ENCODE measurements at places on chromosomes 13 and 19. TPM values are rescaled to one million over a fixed set of nuclear protein-coding genes. Genes with fewer than 3 reads are reported as not detected.

- H3K36me3 ChIP-seq = no peaks in the 10 kb centered on the region
- peaks cover 3% of the 10 kb centered on the region for H3K27me3 ChIP-seq
- no peak for DNase-seq
- H3K4me3 ChIP-seq = no peak overlapping the region
Observed at GRCh38 chr13:77377016-77377415, 50.1 kb upstream of the MYCBP2 start.

DNA sequence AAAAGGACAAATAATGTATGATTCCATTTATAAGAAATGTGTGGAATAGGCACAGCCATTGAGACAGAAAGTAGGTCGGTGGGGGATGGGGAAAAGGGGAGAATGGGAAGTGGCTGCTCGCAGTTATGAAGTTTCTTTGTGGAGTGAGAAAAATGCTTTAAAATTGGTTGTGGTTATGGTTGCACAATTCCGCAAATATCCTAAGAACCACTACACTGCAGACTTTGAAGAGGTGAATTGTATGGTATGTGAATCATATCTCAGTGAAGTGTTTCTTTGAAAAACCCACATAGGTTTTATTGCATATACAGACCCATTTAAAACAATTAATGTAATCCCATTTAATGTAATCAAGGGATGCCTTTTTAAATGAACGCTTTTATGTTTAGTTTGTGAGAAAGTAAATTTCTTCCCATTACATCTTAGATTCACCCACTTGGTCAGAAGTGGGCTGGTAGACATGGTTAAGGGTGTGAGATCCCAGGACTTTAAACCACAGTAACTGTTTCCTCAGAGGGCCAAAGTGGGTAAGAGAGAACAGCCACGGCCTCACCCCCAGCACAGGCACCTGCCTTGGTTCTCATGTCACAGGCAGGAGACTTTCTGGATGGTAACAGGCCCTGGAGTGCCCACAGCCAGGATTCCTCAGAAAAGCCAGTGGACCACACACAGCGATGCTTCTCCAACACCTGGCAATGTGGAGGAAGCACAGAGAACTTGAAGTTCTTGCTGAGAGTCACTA, 119.3 kb upstream of the GJB6 start:
- H3K27ac ChIP-seq = no peak overlapping the region
- peaks cover 8% of the 10 kb centered on the region for H3K27me3 ChIP-seq
- no peaks in the 10 kb centered on the region for H3K36me3 ChIP-seq

DNA sequence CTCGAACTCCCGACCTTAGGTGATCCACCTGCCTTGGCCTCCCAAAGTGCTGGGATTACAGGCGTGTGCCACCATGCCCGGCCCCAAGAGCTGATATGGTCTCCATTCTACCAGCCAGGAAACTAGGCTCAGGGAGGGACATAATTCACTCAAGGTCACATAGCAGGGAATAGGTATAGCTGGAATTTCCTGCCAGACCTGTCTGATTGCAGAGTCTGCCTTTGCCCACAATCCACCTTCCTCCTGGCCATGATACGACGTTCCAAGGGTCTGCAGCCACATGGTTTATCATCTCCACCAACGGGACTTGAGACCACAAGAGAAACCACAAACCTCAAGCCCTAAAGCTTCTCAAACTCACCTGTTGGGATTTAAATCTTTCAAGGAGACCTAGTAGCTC, 32.0 kb downstream of the ZNRF4 start:
- H3K27ac ChIP-seq = no peak overlapping the region
- H3K4me1 ChIP-seq = no peaks in the 10 kb centered on the region
- peak; percentile 39 for DNase-seq
- H3K27me3 ChIP-seq = peaks cover 36% of the 10 kb centered on the region
- no peaks in the 10 kb centered on the region for H3K36me3 ChIP-seq

The SUPT5H gene
- 91.2 TPM for total RNA-seq

- no peaks in the 10 kb centered on the region for H3K27me3 ChIP-seq
- DNase-seq = no peak
- peak overlapping the region; percentile 73 for H3K27ac ChIP-seq
- no peak overlapping the region for H3K4me3 ChIP-seq
- H3K4me1 ChIP-seq = peaks cover 43% of the 10 kb centered on the region
Observed at GRCh38 chr13:30301827-30302226, 5.5 kb downstream of the KATNAL1 start.

- no peaks in the 10 kb centered on the region for H3K27me3 ChIP-seq
- H3K4me1 ChIP-seq = peaks cover 23% of the 10 kb centered on the region
- no peak overlapping the region for H3K4me3 ChIP-seq
- DNase-seq = no peak
- no peak overlapping the region for H3K27ac ChIP-seq
- peaks cover 5% of the 10 kb centered on the region for H3K36me3 ChIP-seq
Observed at GRCh38 chr13:41833201-41833600, 127.7 kb downstream of the VWA8 start.

- no peaks in the 10 kb centered on the region for H3K36me3 ChIP-seq
- H3K27me3 ChIP-seq = peaks cover 44% of the 10 kb centered on the region
- H3K4me3 ChIP-seq = no peak overlapping the region
- H3K27ac ChIP-seq = no peak overlapping the region
Observed at GRCh38 chr19:17874758-17875135, 3.0 kb downstream of the SLC5A5 start.

DNA sequence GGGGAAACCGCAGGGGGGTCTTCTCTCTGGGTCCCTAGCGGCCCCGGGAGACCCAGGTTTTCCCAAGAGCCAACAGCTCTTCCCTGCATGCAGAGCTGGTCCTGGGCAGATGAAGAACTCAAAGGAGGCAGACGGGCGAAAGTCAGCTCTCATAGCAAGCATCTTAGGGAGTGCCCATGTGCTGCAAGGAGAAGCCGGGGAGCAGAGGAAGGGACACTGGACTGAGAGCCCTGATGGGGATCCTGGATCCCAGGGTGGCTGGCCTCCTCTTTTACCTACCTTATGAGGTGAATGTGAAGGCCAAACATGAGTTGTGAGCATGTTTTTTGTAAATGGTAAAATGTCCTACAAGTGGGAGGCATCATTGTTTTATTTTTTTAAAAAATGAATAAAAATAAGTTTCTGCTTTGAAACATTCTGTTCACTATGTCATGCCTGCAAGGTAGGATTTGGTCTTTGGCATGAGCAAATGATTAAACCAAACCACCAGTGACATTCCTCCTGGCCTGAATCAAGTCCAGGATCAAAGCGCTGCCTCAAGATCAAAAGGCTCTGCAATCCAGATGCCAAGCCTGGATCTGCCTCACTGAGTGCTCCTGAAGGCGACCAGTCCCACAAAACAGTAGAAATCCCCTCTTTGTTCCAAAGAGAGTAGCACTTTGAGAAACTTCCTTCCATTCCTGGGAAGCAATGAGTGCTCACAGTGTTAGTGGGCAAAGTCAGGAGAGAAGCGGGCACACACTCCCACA, 92.2 kb upstream of the SERP2 start:
- H3K4me1 ChIP-seq = peaks cover 10% of the 10 kb centered on the region
- H3K27ac ChIP-seq = no peak overlapping the region
- DNase-seq = no peak
- no peaks in the 10 kb centered on the region for H3K36me3 ChIP-seq
- no peak overlapping the region for H3K4me3 ChIP-seq

The ZNF331 gene
- total RNA-seq = 25.0 TPM

DNA sequence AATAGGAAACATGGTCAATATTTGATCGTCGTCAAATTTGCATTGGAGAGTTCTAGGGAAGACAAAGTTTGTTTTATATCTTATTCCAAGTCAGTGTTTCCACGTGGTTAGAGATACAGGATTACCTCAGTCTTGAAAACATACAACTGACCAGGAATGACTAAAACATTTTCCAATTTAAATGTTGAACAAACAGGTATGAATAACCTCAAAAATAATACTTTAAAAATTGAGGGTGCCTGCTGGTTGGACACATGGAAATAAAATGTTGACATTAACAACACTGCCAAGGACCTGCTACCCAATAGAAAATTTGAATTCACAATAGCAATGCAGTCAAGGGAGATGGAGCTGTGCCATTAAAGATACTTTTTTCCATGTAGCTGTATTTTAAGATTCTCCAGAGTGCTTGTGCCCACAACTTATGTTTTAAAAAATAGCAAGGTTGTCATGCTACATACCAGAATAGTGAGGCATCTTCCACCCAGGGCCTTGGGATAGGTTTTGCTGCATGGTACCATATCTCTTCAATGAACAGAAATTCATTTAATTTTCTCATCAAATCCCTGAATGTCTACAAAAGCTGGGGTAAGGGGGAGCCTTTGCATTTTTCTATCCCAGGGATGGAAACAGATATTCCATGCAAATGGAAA, 260.8 kb downstream of the EFNB2 start:
- no peaks in the 10 kb centered on the region for H3K27me3 ChIP-seq
- H3K4me1 ChIP-seq = peaks cover 26% of the 10 kb centered on the region
- H3K27ac ChIP-seq = peak overlapping the region; percentile 67
- H3K36me3 ChIP-seq = no peaks in the 10 kb centered on the region
- no peak for DNase-seq

The HIPK4 gene
- total RNA-seq = 0.36 TPM

The KLC3 gene
- total RNA-seq = 0.72 TPM

- H3K36me3 ChIP-seq = no peaks in the 10 kb centered on the region
- H3K27ac ChIP-seq = no peak overlapping the region
- no peaks in the 10 kb centered on the region for H3K27me3 ChIP-seq
- H3K4me3 ChIP-seq = no peak overlapping the region
- H3K4me1 ChIP-seq = no peaks in the 10 kb centered on the region
Observed at GRCh38 chr13:91381371-91381770, 17.1 kb upstream of the GPC5 start.

DNA sequence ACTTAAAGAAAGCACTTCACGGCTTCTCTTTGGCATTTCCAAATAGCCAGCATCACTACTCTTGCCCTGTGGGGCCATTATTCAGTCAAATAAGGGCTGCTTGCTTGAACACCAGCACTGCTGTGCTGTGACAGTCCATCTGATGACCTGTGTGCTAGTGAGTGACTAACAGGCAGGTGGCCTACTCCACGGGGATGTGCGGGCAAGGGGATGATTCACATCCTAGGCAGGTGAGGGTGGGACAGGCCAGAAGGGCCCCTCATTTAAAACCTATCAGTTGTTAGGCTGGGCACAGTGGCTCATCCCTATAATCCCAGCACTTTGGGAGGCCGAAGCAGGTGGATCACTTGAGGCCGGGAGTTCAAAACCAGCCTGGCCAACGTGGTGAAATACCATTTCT, 8.2 kb downstream of the CCNE1 start:
- H3K27me3 ChIP-seq = no peaks in the 10 kb centered on the region
- no peak overlapping the region for H3K4me3 ChIP-seq
- peak; percentile 3 for DNase-seq
- H3K36me3 ChIP-seq = peaks cover 35% of the 10 kb centered on the region

- H3K36me3 ChIP-seq = no peaks in the 10 kb centered on the region
- H3K27ac ChIP-seq = no peak overlapping the region
- no peak overlapping the region for H3K4me3 ChIP-seq
- peak; percentile 54 for DNase-seq
Observed at GRCh38 chr19:49136771-49137171, 17.4 kb downstream of the PPFIA3 start.

DNA sequence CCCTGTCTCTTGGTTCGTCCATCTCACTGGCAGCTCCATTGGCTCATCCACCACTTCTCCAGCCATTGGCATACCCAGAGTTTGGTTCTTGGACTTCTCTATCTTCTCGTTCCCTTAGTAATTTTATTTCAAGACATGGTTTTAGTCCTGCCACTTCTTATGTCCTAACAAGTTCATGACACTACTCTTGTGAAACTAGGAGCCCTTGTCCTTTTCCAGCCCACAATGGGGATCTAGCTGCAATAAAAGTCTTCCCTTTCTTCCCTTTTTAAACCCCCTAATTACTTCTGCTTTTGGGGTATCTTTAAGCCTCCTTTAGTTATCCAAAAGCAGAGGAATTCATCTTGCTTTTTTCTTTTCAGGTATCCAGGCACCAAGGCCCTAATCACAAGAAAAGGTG, 2.9 kb upstream of the RCBTB2 start:
- H3K27ac ChIP-seq = no peak overlapping the region
- H3K27me3 ChIP-seq = no peaks in the 10 kb centered on the region
- no peak for DNase-seq

DNA sequence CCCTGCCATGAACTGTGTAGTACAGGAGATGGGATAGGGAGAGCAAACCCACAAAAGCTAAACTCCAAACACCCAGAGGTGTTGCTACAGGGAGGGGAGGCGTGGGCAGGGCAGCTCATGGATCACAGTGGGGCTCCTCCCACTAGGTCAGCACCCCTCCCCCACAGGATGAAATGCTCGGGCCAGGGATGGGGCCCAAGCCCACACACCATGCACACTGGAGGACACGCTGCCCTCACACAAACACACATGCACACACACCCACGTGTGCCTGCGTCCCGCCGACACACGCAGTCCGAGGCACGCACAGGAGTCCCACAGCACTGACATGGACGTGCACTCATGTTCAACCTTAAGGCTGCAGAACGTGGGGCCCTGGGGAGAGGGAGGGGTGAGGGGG, 6.0 kb upstream of the CCNP start:
- no peak overlapping the region for H3K27ac ChIP-seq
- DNase-seq = no peak
- H3K4me3 ChIP-seq = no peak overlapping the region
- H3K27me3 ChIP-seq = peaks cover under 1% of the 10 kb centered on the region
- H3K4me1 ChIP-seq = peaks cover 15% of the 10 kb centered on the region

GRCh38 chr19:11230621-11231386, 8.6 kb upstream of the ANGPTL8 start:
- no peak overlapping the region for H3K27ac ChIP-seq
- peak; percentile 43 for DNase-seq
- H3K4me3 ChIP-seq = no peak overlapping the region
- H3K36me3 ChIP-seq = peaks cover 12% of the 10 kb centered on the region
- no peaks in the 10 kb centered on the region for H3K4me1 ChIP-seq

The BBC3 gene
- 26.8 TPM for total RNA-seq

GRCh38 chr19:28686756-28687155, 526.2 kb downstream of the UQCRFS1 start:
- H3K27me3 ChIP-seq = no peaks in the 10 kb centered on the region
- H3K4me1 ChIP-seq = no peaks in the 10 kb centered on the region
- no peak overlapping the region for H3K27ac ChIP-seq
- H3K4me3 ChIP-seq = no peak overlapping the region
- H3K36me3 ChIP-seq = no peaks in the 10 kb centered on the region
- DNase-seq = no peak

The DAND5 gene
- not detected for total RNA-seq

The UPK1A gene
- total RNA-seq = not detected

- DNase-seq = peak; percentile 60
- peaks cover 3% of the 10 kb centered on the region for H3K36me3 ChIP-seq
- no peaks in the 10 kb centered on the region for H3K27me3 ChIP-seq
Observed at GRCh38 chr19:3691372-3691716, 8.9 kb downstream of the PIP5K1C start.

- H3K4me1 ChIP-seq = no peaks in the 10 kb centered on the region
- DNase-seq = no peak
- peaks cover 5% of the 10 kb centered on the region for H3K36me3 ChIP-seq
Observed at GRCh38 chr13:44451651-44452050, 78.0 kb downstream of the SERP2 start.

- H3K27me3 ChIP-seq = no peaks in the 10 kb centered on the region
Observed at GRCh38 chr19:32203161-32203560, 142.2 kb upstream of the ZNF507 start.

The NLRP11 gene
- total RNA-seq = not detected

GRCh38 chr13:112105244-112105681, 38.3 kb downstream of the SOX1 start:
- no peaks in the 10 kb centered on the region for H3K4me1 ChIP-seq
- no peaks in the 10 kb centered on the region for H3K36me3 ChIP-seq
- no peak overlapping the region for H3K4me3 ChIP-seq
- H3K27ac ChIP-seq = no peak overlapping the region
